ENCODE measurements at places on chromosomes 16 and 17.

GRCh38 chr16:83603723-83604570 lies 203.8 kb upstream of the HSBP1 start:
- DNase-seq = no peak

- DNase-seq = no peak
These were observed 313.6 kb downstream of the HS3ST4 start for GRCh38 chr16:26005336-26005735.

- DNase-seq = no peak
These were observed 76.4 kb upstream of the SMIM36 start for GRCh38 chr17:55587608-55588139.

GRCh38 chr17:27326585-27326984 lies 32.7 kb downstream of the WSB1 start:
- no peak for DNase-seq

- DNase-seq = peak; percentile 17
These were observed 61.7 kb upstream of the MRC2 start for GRCh38 chr17:62565817-62566216.

- DNase-seq = peak; percentile 94
These were observed 365.2 kb downstream of the C16orf95 start for GRCh38 chr16:86951831-86952598.

DNA sequence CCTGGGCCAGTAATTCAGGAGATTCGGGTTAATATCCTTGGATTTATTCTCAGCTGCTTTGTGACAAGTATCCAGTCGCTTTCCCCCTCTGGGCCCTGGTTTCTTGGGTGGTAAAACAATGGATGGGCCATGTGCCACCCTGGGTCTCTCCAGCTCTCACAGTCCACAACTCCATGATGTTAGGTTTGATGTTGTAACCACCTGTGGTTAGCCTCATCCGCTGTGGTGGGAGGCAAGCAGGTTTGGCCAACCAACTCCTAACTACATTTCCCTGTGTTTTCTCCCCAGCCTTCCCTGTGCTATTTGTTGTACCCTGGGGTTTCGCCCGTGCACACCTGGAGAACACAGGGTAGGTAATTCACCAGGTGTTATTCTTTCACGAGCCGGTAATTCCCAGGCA lies 35.1 kb downstream of the GLP2R start:
- DNase-seq = no peak

- peak; percentile 97 for DNase-seq
These were observed 65.6 kb downstream of the PDPK1 start for GRCh38 chr16:2603165-2604015.
